8988T (cell line): ENCODE measurements at places on chromosomes 13 and 19.

DNA sequence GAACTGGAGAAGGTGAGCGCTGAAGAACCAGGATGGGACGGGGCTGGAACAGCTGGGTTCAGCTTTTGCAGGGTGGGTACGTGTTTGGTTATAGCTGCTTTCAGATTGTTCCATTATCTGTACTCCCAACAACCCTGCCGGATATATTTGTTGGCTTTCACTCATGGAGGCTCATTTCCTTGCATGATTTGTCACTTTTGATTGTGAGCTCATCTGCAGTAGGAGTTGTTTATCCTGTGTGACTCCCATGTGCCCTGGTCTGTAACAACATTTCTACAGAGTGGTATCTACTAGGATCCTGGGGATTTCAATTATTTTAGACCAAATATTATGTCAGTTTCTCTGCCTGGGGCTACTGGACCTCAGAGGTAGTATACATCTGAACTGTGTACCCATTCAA lies 5.4 kb downstream of the ARL11 start:
- no peak for DNase-seq

DNA sequence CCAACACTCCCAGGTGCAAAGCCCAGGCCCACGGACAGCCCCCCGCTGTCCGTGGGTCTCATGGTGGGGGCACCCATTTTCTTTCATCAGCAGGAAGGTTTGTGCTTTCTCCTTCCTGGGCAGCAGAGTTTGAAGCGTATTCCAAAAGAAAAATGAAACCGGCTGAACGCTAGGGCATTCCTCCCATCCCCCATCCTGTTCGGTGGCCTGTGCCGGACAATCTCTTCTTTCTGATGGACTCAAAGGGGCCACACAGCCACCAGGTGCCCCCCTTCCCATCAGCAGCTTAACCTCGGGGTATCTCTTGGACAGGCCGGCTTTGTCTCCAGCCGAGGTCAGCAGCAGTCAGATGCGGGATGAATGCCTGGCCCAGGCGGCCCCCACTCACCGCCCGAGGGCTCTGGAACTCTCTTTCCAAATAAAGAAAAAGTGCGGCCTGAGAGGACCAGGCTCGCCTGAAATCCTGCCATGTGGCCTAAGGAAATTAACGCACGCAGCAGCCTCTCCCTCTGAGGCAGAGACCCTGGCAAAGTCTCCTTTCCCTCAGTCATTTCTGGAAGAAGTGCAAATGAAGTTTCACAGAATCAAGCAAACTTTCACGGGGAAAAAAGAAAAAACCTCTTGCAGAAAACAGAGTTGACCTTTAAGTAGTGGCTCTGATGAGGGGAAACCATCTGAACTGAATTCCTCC lies 67.8 kb downstream of the RASA3 start:
- no peak for DNase-seq

GRCh38 chr13:72444999-72445398 lies 282.4 kb downstream of the MZT1 start:
- no peak for DNase-seq

DNA sequence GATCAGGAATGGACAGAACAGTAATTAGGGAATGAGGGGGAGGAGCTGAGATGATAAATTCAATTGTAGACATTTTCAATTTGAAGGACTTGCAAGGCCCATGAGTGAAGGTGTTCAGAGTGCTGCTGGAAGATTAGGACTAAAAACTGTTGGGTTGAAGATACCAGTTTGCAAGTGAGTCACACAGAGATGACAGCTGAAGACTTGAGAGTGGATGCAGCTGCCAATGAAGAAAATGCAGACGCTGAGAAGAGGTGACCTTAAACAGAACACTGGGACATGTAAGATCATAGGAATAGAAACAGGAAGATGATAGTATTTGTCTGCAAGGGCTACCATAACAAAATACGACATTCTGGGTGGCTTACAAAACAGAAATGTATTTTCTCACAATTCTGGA lies 1716.5 kb upstream of the SLC10A2 start:
- no peak for DNase-seq

DNA sequence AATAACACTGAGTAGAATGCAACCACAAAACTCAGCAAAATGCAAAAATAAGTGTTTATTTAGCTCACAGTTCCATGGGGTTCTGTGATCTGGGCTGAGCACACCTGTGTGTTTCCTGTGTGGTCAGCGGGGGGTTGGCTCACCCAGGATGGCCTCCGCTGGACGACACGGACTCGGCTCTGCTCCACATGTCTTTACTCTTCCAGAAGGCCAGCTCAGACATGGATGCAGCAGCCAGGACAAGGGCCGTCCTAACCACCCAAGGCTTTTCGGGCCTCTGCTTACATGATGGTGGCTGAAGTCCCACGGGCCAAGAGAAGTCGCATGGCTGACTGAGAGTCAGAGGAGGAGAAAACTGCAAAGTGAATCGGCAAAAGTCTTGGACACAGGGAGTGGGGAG lies 153.5 kb upstream of the IRS2 start:
- DNase-seq = no peak

DNA sequence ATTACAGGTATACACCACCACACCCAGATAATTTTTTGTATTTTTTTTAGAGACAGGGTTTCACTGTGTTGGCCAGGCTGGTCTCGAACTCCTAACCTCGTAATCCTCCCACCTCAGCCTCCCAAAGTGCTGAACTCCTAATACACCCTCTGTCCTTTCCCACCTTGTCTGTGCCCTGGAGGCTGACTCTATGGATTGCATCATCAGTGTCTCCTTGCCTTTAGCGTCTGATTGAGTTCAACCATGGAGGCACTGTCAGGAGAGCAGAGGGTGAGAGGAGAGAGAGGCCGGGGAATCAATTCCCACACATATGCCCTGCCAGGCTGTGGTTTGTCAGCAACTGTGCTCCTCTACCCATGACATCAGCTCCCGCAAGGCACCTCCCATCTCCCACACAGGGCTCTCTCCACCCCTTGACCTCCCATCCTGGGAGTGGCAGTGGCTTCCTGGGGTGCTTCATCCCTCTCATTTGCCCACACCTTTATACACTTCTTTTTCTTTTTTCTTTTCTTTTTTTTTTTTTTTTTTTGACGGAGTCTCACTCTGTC lies 12.6 kb upstream of the LILRB4 start:
- DNase-seq = no peak

DNA sequence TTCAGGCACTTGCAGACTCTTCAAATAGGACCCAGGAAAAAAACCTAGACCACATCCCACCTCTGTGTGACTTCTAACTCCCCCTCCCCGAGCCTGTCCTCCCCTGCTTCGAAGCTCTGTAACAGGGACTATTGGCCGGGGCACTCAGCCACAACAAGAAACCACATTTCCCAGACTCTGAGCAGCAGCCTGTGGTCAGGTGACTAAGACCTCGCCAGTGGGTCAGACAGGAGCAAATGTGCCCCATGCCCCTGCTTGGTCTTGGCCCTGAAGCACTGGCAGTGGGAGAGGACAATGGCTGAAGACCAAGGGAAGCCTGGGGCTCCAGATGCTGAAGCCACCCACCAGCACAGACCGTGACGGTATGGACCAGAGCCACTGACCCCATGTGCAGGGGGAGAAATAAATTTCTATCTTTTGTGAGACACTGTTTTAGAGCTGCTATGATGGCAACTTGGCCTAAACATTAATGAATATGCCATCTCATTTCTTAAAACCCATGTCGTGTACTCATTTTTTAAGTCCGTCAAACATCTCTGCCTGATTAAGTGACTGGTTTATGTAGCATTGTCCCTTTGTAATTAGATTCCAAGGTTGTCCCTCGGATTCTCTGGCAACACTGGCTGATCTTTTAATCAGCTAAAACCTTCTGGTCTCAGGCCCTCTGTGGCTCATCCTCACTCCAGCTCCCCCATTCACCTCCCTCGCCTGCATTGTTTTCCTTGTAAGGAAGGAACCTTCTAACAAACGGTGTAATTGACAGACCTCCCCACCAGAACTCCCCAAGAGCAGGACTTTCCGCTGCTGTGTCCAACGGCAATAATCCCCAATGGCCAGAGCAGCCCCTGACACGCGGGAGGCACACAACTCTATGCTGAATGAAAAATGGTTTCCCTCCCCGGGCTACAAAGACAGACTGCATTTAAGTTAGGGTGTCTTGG lies 98.4 kb downstream of the STK24 start:
- DNase-seq = no peak

DNA sequence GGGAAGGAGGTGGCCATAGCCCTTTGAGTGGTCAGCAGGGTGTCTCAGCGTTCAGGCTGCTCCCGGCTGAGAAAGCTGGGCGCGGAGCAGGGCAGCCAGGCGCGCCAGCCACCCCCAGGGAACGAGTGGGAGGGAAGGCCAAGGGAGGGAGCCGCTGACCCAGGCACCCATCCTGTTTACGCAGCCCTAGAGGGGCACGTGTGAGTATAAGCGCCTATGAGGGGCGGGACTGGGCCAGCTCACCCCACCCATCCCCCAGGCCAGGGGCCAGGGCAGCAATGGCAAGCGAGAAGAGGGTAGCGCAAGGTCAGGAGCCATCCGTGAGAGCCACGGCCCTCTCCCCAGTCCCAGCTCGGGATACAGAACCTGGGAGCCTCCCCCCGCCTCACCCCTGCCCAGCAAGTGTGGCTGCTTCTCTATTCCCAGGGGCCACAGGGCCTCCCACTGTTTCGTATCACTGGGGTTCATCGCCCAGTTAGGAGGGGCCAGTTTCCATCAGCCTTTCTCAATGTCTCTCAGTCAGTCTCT lies 897 bp upstream of the DMKN start:
- DNase-seq = no peak

- DNase-seq = no peak
These were observed 7.3 kb downstream of the PARP4 start for GRCh38 chr13:24505256-24505655.

DNA sequence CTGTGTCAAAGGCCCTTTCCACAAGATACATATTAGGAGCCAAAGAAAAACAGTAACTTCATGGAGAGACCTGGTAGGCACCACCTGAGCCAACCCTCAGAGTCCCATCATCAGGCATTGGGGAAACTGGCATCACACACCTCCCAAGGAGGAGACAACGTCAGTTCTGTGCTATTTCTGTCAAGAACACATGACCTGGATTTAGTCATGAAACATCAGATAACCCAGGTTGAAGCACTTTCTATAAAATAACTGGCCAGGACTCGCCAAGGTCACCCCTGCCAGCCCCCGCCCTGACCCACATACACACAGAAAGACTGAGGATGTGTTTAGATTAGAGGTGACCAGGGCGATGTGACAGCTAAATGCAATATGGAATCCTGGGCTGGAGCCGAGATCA lies 35.6 kb downstream of the COL4A1 start:
- DNase-seq = no peak
